ENCODE measurements at places on chromosomes 11 and 22.

GRCh38 chr11:128892866-128893565, 1.9 kb downstream of the KCNJ5 start:
- peak; percentile 14 for DNase-seq

GRCh38 chr22:17787716-17788330, 13.6 kb upstream of the BID start:
- no peak for DNase-seq

GRCh38 chr11:91966368-91966767, 258.2 kb upstream of the FAT3 start:
- DNase-seq, result peak; percentile 15

DNA sequence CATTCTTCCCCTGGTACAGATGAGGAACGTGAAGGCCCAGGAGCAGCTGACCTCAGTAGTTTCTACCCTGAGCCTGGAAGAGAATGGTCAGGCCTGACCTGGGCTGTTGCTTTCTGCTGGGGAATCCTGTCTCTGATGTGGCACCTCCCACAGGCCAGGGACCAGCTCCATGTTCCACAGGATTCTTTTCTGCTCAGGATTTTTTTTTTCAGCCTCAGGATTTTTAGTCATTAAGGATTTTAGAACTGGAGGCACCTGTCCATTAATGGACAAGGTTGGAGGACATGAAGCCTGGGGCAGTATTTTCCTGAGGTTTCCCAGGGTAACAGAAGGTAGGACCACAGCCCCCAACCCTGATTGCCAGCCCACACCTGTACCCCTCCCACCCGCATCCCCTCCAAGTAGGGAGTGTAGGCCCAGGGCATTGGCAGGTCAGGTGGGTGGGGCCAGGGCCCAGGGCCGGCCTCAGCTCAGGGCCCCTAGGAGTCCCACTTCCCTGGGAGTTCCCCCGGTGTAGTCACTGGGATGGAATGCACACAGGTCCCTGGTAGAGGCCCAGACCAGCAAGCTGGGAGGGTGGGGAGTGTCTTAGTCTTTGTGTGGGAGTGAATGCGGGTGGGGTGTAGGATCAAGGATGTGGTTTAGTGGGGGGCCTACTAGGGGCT, 16.1 kb downstream of the BIK start:
- DNase-seq, result no peak

GRCh38 chr11:15127341-15127740, 12.6 kb downstream of the INSC start:
- DNase-seq, result no peak

- no peak for DNase-seq
Observed at GRCh38 chr11:3885855-3886254, 30.4 kb downstream of the STIM1 start.

GRCh38 chr11:9267680-9268079, 2.5 kb upstream of the DENND5A start:
- no peak for DNase-seq

- no peak for DNase-seq
Observed at GRCh38 chr22:23598805-23599518, 18.9 kb upstream of the IGLL1 start.

DNA sequence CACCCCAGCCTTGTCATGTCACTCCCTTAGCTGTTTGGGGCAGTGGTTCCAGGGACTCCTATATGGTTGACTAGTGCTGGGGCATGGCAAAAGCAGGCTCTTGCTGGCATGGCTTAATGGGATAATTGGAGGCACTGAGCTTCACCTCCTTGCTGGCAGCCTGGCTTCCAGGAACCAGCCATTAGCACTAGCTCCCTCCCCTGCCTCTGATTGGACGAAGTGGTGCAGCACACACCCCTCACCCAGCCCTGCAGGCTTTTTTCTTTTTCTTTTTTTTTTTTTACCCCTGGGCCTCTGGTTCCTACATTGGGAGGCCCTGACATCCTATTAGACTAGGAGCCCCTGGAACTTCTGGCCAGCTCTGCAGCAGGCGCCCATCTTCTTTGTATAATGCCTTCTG, 18.6 kb downstream of the PHLDB1 start:
- DNase-seq, result peak; percentile 92

- DNase-seq, result no peak
Observed at GRCh38 chr11:69274531-69275016, 19.4 kb upstream of the MYEOV start.

- DNase-seq, result peak; percentile 93
Observed at GRCh38 chr22:40346185-40347118, at the start of gene ADSL. Gene ADSL, plus strand, starts transcription at chr22:40346500. Its CDS starts 59 bp downstream, at chr22:40346559.

- no peak for DNase-seq
Observed at GRCh38 chr22:49021926-49022815, 805.5 kb downstream of the BRD1 start.

All from NCI-H69 (cell line).